RKO (cell line): ENCODE measurements at places on chromosomes 2 and 18.

GRCh38 chr2:189297446-189297845 lies 117.9 kb upstream of the COL5A2 start:
- no peak for DNase-seq

- no peak for DNase-seq
Observed at GRCh38 chr2:17873021-17873420, 5.4 kb upstream of the KCNS3 start.

DNA sequence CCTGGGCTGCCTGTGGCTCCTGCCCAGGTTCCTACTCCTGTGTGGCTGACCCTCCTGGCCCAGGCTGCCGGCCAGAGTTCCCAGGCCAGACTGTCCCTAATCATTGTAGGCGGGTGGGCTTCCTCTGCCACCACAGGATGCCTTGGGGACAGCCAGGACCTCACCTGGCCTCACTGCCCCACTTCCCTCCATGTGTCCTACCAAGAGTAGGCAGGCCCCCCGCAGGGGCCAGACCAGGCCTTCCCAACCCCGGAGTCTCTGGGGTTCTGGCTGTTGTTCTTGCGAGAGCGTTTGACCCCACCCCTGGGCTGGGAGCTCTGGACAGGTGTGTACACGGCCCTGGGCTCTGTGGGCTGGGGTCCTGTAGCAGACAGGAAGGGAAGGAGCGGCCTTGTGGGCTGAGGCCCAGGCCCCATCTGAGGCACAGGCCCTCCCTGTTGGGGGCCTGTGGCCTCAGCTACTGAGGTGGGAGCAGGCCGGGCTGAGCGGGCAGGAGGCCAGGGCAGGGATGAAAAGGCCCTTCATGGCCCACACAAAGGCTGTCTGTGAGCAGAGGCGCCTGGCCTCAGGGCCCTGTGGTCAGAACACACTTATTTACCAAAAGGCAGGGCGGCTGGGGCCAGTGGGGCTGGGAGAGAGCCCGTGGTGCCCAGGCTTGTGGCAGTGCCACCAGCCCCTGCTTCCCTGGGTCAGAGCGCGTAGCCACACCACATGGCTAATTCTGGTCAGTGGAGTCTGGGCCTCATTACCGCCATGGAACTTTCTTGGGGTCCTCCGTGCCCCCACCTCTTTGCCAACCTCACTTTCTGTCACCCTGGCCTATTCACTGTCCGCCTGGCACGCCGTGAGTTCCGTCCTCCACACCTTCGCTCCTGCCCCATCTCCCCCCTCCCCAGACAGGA lies 2.0 kb downstream of the SNORC start:
- no peak for DNase-seq

DNA sequence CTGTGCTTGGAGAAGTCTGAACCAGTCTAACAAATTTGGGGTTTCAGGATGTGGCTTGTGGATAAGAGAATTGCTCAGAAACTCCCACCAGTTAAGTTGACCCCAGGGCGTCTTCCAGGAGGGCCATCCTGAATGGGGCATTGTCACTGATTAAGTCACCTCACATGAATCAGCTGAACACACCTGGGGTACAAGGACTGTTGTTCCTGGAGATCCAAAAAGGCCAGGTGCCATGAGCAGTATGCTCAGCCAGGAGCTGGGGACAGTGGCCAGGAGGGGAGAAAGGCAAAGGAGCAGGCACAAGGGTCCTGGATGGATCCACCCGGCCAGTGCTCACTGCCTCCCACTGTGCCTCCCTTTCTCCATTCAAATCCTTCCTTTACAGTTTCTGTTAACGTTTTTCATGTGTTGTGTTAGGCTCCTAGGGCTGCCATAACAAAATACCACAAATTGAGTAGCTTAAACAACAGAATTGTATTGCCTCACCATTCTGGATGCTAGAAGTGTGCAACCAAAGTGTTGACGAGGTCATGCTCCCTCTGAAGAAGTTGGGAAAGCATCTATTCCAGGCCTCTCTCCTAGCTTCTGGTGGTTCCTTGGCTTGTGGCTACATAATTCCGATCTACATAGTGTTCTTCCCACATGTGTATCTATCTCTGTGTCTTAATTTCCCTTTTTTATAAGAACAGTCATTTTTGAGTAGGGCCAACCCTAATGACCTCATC lies 33.4 kb downstream of the TRABD2A start:
- DNase-seq, result no peak

DNA sequence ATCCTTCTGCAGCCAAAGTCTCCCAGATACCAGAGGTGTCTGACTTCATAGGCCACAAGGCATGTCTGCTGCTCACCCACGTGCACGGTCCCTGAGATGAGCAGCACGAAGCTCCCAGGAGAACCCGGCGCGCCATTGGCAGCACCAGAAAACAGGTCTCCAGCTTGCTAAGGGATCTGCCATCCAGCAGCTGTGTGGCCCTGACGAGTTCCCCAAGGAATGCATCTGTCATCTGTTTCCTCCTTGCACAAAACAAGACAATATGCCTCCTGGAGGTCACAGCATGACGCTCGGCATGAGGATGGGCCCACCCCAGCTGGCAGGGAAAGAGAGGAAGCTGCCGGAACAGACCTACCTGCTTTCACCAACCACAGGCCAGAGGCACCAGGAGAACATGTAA lies 29.2 kb downstream of the HS6ST1 start:
- no peak for DNase-seq

DNA sequence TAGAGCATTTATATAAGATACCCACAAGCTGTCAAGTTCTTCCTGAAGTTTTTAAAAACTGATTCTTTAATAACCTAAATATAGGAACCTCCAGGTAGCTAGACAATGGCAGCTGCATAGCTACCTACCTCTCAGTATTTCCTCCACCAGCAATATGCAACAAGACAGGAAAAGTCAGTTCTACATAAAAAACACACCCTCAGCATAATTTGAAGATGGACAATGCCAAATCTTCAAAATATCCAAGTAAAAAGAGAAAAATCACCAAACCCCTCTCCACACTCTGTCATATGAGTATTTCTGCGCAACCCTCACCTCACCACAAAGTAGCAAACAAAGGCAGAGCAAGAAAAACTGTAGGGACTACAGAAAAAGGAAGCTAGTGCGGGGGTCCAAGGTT lies 51.4 kb downstream of the GTF3C3 start:
- DNase-seq, result no peak

GRCh38 chr2:178523596-178524134 lies 43.4 kb downstream of the PLEKHA3 start:
- peak; percentile 5 for DNase-seq

- DNase-seq, result peak; percentile 12
Observed at GRCh38 chr18:939166-939565, 34.5 kb downstream of the ADCYAP1 start.
